ENCODE measurements at places on chromosomes 11 and 22. TPM values are rescaled to one million over a fixed set of nuclear protein-coding genes. Genes with fewer than 3 reads are reported as not detected.
A peak's percentile ranks its signal among the peaks of the same experiment; 100 is the strongest.

GRCh38 chr11:64451856-64452255 is 92.9 kb downstream of the RPS6KA4 start:
- no peak overlapping the region for H3K27ac ChIP-seq
- DNase-seq, result no peak
- H3K27me3 ChIP-seq, result no peaks in the 10 kb centered on the region
- no peaks in the 10 kb centered on the region for H3K36me3 ChIP-seq
- H3K4me3 ChIP-seq, result no peak overlapping the region
- peaks cover 23% of the 10 kb centered on the region for H3K4me1 ChIP-seq

- no peaks in the 10 kb centered on the region for H3K27me3 ChIP-seq
- H3K36me3 ChIP-seq, result no peaks in the 10 kb centered on the region
- peaks cover 30% of the 10 kb centered on the region for H3K4me1 ChIP-seq
Observed at GRCh38 chr11:126284829-126285228, 1.9 kb downstream of the TIRAP start.

- no peaks in the 10 kb centered on the region for H3K36me3 ChIP-seq
- no peak overlapping the region for H3K4me3 ChIP-seq
- no peaks in the 10 kb centered on the region for H3K27me3 ChIP-seq
Observed at GRCh38 chr11:1921574-1922141, 2.2 kb downstream of the TNNT3 start.

DNA sequence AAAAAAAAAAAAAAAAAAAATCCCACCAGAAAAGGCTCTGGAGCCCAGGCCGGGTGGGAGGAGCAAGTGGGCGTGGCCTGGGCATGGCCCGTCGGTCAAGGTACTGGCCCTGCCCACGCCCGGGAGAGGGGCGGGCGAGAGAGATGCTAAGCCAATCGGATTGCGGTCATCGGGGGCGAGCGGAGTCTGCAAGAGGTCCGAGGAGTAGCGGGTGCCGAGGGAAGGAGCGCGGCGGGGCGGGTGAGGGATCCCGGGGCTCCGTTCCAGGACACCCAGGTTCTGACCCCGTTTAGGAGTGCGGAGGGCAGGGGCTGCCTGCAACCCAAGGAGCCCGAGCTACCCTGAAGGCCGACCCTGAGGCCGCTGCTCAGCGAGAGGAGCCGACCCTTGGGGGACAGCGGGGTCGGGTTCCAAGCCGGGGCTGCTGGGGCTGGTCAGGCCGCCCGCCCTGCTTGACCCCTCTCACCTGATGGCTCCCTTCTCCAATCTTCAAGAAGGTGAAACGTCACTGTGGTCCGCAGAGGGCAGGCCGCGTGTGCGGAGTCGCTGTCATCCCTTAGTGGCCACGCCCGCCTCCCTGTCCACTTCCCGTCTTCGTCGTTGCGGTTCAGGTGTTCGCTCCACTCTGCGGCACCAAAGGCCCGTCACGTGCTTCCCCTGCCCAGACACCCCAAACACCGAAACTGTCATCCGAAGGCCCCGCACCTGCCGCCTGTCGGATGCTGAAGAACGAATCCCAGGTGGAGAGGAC is 11.1 kb upstream of the TAB1 start:
- H3K4me3 ChIP-seq, result peak overlapping the region; percentile 65
- no peaks in the 10 kb centered on the region for H3K36me3 ChIP-seq
- H3K27me3 ChIP-seq, result no peaks in the 10 kb centered on the region
- H3K27ac ChIP-seq, result no peak overlapping the region
- DNase-seq, result peak; percentile 63

DNA sequence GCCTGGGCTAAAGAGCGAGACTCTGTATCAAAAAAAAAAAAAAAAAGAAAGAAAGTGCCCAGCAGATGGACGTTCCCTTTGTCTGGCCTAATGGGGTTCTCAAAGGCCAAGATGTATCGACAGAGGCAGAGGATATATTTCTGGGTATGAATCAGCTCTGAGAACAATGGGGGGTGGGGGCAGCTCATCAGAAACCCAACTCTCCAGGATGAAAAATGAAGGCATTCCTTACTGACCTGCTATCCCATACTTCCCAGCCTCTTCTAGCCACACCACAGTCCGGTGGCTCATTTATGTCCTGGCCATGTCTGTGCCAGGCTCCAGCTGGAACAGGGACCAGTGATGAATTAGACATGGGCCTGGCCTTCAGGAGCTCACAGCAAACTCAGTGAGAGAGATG is 15.2 kb upstream of the POLD3 start:
- no peak overlapping the region for H3K4me3 ChIP-seq
- no peaks in the 10 kb centered on the region for H3K36me3 ChIP-seq
- H3K4me1 ChIP-seq, result peaks cover 5% of the 10 kb centered on the region
- no peak overlapping the region for H3K27ac ChIP-seq

DNA sequence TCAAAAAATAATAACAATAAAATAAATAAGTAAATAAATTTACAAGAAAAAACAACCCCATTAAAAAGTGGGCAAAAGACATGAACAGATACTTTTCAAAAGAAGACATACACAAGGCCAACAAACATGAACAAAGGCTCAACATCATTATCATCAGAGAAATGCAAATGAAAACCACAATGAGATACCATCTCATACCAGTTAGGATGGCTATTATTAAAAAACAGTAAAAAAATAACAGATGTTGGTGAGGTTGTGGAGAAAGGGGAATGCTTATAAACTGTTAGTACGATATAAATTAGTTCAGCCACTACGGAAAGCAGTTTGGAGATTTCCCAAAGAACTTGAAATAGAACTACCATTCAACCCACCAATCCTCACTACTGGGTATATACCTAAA is 44.6 kb downstream of the PRCP start:
- no peaks in the 10 kb centered on the region for H3K27me3 ChIP-seq
- DNase-seq, result no peak
- H3K4me1 ChIP-seq, result peaks cover 60% of the 10 kb centered on the region
- H3K36me3 ChIP-seq, result no peaks in the 10 kb centered on the region
- H3K4me3 ChIP-seq, result no peak overlapping the region

- DNase-seq, result peak; percentile 78
- no peak overlapping the region for H3K4me3 ChIP-seq
- no peak overlapping the region for H3K27ac ChIP-seq
- H3K4me1 ChIP-seq, result peaks cover 28% of the 10 kb centered on the region
- H3K27me3 ChIP-seq, result no peaks in the 10 kb centered on the region
Observed at GRCh38 chr22:37544955-37545702, 15.2 kb upstream of the CDC42EP1 start.

DNA sequence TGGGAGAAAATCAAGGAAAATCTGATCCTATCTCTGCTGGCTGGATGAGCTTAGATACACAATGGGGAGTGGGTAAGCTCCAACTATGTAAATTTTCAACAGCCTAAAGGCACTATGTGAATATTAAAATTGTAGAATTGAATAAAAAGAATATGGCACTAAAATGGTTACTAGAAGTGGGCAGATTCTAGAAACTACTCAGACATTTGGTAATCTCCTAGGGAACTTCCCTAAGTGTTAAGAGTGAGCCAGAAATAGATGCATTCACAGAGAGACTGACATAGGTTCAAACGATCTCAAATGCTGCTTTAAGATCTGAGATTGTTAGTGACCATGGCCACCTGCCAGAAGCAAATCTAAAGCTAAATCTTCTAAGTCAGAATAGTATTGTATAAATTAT is 4.3 kb upstream of the OR52E1 start:
- H3K4me1 ChIP-seq, result no peaks in the 10 kb centered on the region
- no peak overlapping the region for H3K27ac ChIP-seq
- no peak overlapping the region for H3K4me3 ChIP-seq
- H3K36me3 ChIP-seq, result no peaks in the 10 kb centered on the region
- no peak for DNase-seq

- peaks cover 24% of the 10 kb centered on the region for H3K27me3 ChIP-seq
- no peak overlapping the region for H3K4me3 ChIP-seq
- H3K36me3 ChIP-seq, result no peaks in the 10 kb centered on the region
- no peaks in the 10 kb centered on the region for H3K4me1 ChIP-seq
Observed at GRCh38 chr11:72681226-72682153, 7.3 kb upstream of the PDE2A start.

GRCh38 chr22:46240907-46241306 is 9.2 kb downstream of the CDPF1 start:
- no peaks in the 10 kb centered on the region for H3K4me1 ChIP-seq
- H3K27me3 ChIP-seq, result no peaks in the 10 kb centered on the region
- no peak overlapping the region for H3K27ac ChIP-seq
- no peak for DNase-seq
- H3K36me3 ChIP-seq, result no peaks in the 10 kb centered on the region
- no peak overlapping the region for H3K4me3 ChIP-seq

DNA sequence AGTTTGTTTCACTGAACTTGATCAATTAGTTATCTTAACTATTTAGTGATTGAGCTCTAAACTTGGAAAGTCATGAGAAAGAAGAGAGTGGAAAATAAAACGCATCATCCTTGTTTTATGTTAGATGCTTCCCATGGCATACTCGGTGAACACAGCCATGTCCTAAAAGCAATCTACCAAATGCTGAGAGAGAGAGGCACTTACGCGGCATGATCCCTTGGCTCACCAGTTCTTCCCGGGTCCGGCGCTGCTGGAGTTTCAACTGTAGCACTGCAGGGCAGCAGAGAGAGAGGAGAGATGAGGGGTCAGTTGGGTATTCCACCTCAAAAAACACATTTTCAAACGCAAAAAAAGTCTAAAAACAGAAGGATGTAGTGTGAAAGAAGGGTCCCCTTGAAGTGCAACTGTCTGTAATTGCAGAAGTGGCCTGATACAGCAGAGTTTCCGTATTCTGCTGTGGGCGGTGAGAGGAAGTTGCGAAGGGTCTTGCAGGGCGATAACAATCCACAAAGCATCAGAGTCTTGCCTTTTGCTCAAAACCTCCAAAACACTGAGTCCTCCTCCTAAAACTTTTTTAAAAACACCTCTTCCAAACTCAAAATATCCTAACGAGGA is 92.7 kb downstream of the SGSM3 start:
- no peaks in the 10 kb centered on the region for H3K4me1 ChIP-seq
- no peak overlapping the region for H3K27ac ChIP-seq
- H3K36me3 ChIP-seq, result peaks cover 8% of the 10 kb centered on the region
- H3K27me3 ChIP-seq, result no peaks in the 10 kb centered on the region
- no peak for DNase-seq
- H3K4me3 ChIP-seq, result no peak overlapping the region

GRCh38 chr11:33197915-33198727 is 36.8 kb upstream of the CSTF3 start:
- no peak overlapping the region for H3K27ac ChIP-seq
- H3K36me3 ChIP-seq, result no peaks in the 10 kb centered on the region
- H3K4me3 ChIP-seq, result no peak overlapping the region
- no peaks in the 10 kb centered on the region for H3K4me1 ChIP-seq
- no peak for DNase-seq
- H3K27me3 ChIP-seq, result no peaks in the 10 kb centered on the region

DNA sequence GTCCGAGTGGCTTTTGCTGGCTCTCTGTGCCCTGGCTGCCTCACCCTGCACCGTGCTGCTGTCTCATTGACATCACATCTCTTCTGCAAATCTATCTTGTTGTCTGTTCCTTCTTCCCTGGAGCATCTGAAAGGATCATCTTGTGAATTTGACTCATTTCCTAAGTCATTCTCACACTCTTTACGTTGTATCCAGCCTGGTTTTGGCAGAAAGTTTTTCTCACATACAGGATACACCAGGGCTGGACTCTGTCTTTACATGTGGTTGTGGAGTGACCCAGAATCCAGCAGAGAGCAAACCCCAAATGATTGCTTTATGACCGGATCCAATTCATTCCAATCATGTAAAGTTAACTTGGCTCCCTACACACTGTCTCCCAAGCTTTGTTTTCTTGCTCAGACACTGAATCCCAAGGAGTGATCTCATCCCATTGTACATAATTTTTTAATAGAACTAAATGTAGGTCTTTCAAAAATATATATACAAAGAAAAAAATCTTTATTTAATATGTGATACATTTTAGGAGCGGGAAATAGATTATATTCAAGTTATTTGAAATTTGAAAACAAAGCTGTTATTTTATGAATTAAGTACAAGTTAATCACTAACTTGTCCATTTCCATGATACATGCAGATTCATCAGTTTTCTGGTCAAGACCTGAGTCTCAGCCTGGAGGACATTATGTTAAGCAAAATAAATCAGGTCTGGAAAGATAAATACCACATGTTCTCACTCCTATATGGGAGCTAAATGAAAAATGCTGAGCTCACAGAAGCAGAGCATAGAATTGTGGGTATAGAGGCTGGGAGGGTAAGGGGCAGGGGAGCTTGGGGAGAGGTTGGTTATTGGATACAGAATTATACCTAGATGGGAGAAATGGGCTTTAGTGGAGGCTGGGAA is 2.9 kb upstream of the RFPL1 start:
- H3K27me3 ChIP-seq, result peaks cover 7% of the 10 kb centered on the region
- H3K36me3 ChIP-seq, result no peaks in the 10 kb centered on the region
- H3K4me1 ChIP-seq, result no peaks in the 10 kb centered on the region
- no peak for DNase-seq

GRCh38 chr22:42282943-42283277 is 12.5 kb upstream of the TCF20 start:
- no peaks in the 10 kb centered on the region for H3K27me3 ChIP-seq
- no peak for DNase-seq
- H3K36me3 ChIP-seq, result no peaks in the 10 kb centered on the region
- H3K4me3 ChIP-seq, result no peak overlapping the region

GRCh38 chr22:46997311-46997970 is 235.0 kb downstream of the TBC1D22A start:
- no peak overlapping the region for H3K27ac ChIP-seq
- H3K36me3 ChIP-seq, result no peaks in the 10 kb centered on the region
- no peak for DNase-seq

- H3K4me1 ChIP-seq, result no peaks in the 10 kb centered on the region
- H3K4me3 ChIP-seq, result no peak overlapping the region
- no peak overlapping the region for H3K27ac ChIP-seq
- no peaks in the 10 kb centered on the region for H3K36me3 ChIP-seq
- H3K27me3 ChIP-seq, result no peaks in the 10 kb centered on the region
Observed at GRCh38 chr11:15223318-15223717, 108.6 kb downstream of the INSC start.

DNA sequence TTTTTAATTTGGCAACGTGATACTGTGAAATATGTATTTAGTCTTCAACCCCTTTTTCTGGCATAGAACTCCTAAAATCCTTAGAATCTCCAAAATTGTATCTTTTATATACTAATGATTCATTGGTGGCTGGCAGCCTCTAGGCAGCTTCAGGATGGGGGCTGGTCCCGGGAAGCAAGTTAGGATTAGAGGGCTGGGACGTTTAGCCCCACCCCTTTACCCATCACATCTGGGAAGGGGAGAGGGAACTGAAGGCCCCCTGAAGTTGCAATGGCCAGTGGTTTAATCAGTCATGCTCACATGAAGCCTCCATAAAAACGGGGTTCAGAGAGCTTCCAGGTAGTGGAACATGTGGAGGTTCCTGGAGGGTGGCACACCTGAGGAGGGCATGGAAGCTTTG is 7.1 kb downstream of the IL17RA start:
- no peak overlapping the region for H3K27ac ChIP-seq
- no peak overlapping the region for H3K4me3 ChIP-seq

DNA sequence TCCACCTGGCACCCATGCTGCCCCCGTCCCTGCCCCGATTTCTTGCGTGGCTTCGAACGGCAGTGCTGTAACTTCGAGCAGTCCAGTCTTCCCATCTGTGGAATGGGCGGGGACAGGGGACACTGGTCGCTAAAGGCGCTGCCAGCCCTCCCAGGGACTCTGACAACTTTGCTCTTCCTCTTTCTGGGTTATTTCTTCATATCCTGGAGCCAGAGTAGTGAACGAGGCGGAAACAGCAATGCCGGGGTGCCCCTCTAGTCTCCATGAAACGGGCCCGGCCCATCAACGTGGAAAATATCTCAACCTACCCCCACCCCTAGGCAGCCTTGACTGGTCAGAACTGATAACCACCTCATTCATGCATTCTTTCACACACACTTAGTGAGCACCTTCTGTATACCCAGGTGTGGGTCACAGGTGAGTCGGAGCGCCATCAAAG is 42.8 kb downstream of the TRIOBP start:
- DNase-seq, result no peak
- H3K27me3 ChIP-seq, result no peaks in the 10 kb centered on the region
- no peaks in the 10 kb centered on the region for H3K36me3 ChIP-seq
- H3K4me3 ChIP-seq, result no peak overlapping the region

SLC22A8 gene
- total RNA-seq, result not detected

CHRDL2 gene
- total RNA-seq, result not detected

FAT3 gene
- total RNA-seq, result not detected

OR8D1 gene
- total RNA-seq, result not detected

All from PC-3 (cell line).